Stimulated activated CD4-positive, alpha-beta T cell treated with anti-CD3 and anti-CD28 coated beads, Interleukin-15, amount 100 ng/mL, for 24 hours (primary cell): ENCODE measurements at places on chromosomes 6 and 20.

GRCh38 chr20:50574108-50574507 is 63.9 kb downstream of the PTPN1 start:
- no peak for DNase-seq

DNA sequence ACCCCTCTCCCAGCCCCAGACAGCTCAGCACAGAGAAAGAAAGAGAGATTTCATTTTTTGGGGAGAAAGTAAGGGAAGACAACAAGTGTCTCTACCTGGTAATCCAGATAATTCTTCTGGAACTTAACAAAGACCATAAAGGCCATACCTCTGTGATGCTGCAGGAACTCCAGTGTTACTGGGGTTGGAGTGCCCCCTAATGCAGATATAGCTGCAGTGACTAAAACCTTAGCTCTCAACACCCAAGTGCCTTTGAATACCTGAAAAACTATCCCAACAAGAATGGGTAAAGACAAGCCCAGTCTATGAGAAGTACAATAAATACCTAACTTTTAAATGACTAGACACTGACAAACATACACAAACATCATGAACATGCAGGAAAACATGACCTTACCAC is 365.3 kb upstream of the PTCHD4 start:
- no peak for DNase-seq

- peak; percentile 29 for DNase-seq
Measured at GRCh38 chr6:144286503-144287393, 1.6 kb downstream of the UTRN start.

DNA sequence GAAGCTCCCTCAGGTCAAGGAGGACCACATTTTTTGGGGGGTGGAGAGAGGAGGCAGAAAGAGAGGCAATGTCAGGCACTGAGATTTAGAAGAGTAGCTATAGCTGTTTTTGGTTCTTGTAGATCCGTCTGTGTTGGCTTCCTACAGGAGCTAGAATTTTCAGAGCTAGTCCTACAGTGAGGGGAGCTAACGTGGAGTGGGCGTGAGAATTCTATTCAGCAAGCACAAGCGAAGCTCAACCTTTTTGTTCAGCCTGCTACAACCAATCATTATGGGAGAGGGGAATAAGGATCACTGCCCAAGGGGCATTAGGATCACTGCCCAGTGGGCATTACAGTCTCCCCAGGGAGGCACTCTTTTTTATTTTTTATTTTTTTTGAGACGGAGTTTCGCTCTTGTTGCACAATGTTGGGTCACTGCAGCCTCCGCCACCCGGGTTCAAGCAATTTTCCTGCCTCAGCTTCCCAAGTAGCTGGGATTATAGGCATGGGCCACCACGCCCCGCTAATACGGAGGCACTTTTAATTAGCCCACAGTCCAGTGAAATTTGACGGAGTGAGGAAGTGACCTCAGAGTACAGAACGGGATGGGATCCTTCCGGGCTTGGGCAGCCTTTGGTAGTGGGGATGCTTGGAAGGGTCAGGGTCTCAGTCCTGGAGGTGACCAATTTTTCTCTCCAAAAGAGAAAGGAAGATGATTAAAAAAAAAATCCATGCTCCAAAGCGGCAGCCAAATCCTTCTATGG is 1.1 kb upstream of the PANK2 start:
- no peak for DNase-seq

DNA sequence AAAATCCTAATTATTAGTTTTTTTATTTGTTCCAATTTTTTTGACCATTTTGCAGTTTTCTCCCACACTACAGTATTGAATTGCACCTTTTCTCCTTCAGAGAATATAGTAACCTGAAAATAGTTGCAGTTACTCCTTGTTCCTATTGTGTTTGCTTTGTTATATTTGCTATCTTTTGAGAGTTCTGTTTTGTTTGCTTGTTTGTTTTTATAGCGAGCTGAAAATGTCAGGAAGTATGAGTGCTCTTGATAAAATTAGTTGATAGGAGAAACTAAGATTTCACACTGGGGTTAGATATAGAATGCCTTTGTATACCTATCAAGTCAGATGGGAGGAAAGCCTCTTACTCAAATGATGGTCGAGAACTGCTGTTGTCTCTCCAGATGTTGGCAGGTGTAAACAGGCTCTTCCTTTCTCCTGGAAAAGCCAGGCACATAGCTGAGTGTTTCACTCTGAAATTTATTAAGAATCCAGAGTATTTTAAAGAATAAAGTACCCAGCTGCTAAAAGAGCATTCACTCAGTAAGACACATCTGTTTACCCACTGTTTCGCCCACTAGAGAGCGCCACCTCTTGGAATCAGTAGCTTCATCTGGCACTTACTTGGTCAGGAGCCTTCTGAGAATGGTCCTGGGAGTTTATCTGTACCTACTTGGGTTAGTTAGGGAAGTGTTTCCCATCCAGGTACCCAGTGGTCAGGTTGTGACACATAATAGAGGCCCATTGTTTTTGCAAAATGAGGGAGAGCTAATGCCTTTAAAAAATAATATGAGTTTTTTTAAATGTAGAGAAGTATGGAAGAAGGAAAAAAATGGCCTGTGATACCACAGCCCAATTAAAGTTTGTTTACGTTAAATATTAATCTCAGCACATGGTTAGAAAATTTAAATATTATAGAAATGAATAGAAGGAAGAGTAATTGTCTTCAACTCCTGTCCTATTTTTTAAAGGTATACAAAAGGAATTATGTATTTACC is 11.2 kb downstream of the NT5DC1 start:
- peak; percentile 46 for DNase-seq

- DNase-seq = no peak
Measured at GRCh38 chr6:105235155-105235554, 55.3 kb upstream of the POPDC3 start.

- DNase-seq = peak; percentile 73
Measured at GRCh38 chr6:29792123-29793035, 35.2 kb upstream of the HLA-G start.
